Liver (tissue), 10 donors: ENCODE measurements at places on chromosomes 3 and 15. TPM values are rescaled to one million over a fixed set of nuclear protein-coding genes. Genes with fewer than 3 reads are reported as not detected.

- H3K27ac ChIP-seq, result no peak overlapping the region
- no peak for DNase-seq
- H3K27me3 ChIP-seq, result no peaks in the 10 kb centered on the region
- no peak overlapping the region for H3K4me3 ChIP-seq
Observed at GRCh38 chr3:37588758-37589157, 272.9 kb upstream of the CTDSPL start.

DNA sequence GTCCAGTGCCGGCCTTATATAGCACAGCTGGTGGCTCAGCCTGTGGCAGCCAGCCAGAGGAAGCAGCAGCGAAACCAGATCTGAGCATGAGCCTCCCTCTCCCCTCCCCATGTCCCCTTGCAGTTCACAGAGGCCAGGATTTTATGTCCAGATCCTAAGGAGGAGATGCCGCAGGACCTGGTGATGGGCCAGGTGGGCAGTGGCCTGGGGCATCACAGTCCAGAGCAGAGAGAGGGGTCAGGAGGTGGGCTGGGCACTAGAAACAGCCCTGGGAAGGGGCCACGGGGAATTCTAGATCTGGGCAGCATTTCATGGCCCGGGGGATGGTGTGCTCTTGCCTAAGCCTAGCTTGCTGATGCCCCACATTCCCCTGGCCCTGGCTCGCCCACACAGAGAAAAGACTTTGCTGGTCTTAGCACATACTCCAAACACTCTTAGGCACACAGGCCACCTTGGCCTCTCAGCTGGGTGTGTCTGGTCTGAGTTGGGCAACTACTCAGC, 259 bp upstream of the CILP start:
- H3K4me1 ChIP-seq, result no peaks in the 10 kb centered on the region
- H3K27me3 ChIP-seq, result no peaks in the 10 kb centered on the region

The CAV3 gene
- total RNA-seq, result not detected

The DISP2 gene
- under 0.01 TPM for total RNA-seq

The SLC6A20 gene
- 0.08 TPM for total RNA-seq

The PLA2G4F gene
- not detected for total RNA-seq

DNA sequence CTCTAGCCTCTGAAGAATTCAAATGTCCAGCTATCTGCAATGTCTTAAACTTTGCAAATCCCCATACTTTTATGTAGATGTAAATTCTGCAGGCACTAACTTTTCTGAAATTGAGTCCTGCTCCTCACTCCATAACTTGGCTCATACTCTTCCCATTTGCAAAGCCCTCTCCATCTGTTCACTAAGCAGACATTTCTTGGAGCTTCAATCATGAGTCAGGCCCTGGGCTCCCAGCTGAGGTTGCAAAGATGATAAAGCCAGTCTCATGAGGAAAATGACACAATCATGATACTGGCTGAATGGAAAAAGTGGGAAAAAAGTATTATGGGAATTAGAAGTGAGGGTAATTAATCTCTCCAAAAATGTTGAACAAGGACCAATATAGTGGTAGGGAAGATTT, 507.6 kb downstream of the NR2F2 start:
- H3K27ac ChIP-seq, result no peak overlapping the region
- no peak for DNase-seq
- no peaks in the 10 kb centered on the region for H3K27me3 ChIP-seq
- no peaks in the 10 kb centered on the region for H3K36me3 ChIP-seq
- H3K4me3 ChIP-seq, result no peak overlapping the region

GRCh38 chr3:85539232-85539631, 580.4 kb downstream of the CADM2 start:
- H3K36me3 ChIP-seq, result no peaks in the 10 kb centered on the region
- H3K27me3 ChIP-seq, result no peaks in the 10 kb centered on the region
- no peak for DNase-seq
- H3K4me1 ChIP-seq, result peaks cover 2% of the 10 kb centered on the region

The HRG gene
- total RNA-seq, result 139 TPM

DNA sequence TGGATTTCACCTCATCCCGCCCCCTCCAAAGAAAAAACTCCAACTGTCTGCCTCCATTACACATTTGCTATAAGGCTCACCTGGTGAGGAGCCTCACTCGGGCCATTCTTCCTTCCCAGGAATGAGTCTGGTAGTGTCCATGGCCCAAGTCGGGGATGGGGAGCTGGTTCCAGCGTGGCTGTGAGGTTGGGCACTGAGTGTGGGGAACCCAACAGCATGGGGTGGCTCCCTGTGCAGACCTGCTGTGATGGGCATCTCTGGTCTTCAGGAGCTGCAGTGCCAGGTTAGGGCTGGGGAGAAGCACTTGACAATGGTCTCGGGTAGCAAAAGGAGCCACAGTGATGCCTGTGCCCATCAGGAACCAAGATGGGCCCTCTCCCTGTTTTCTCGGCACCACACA, 39.2 kb downstream of the TMEM158 start:
- H3K27ac ChIP-seq, result no peak overlapping the region
- H3K4me1 ChIP-seq, result peaks cover 2% of the 10 kb centered on the region
- no peak for DNase-seq
- no peaks in the 10 kb centered on the region for H3K36me3 ChIP-seq
- no peak overlapping the region for H3K4me3 ChIP-seq

The HGD gene
- 83.5 TPM for total RNA-seq

The OSTN gene
- total RNA-seq, result not detected

DNA sequence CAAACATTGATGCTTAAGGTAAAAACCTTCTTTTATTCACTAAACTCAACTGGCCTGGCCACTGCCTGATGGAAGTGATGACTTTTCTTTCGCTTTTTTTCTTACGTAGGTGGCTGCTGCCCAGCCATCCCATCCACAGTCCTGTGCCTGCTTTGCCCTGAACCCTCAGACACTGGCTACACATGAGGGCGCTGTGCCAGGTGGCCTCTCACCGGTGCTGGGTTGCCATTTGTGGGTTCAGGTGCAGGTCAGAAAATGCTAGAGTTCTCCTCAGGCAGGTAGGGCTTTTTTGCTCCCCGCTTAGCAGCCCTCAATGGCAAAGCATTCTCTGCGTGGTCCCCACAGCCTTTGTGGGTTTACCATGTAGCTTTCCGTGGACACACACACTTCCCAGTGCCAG, 88.3 kb upstream of the PRR23E start:
- H3K36me3 ChIP-seq, result no peaks in the 10 kb centered on the region
- no peak overlapping the region for H3K27ac ChIP-seq
- no peak overlapping the region for H3K4me3 ChIP-seq

- DNase-seq, result no peak
- H3K27ac ChIP-seq, result no peak overlapping the region
- no peaks in the 10 kb centered on the region for H3K36me3 ChIP-seq
- H3K4me3 ChIP-seq, result no peak overlapping the region
- no peaks in the 10 kb centered on the region for H3K27me3 ChIP-seq
- H3K4me1 ChIP-seq, result no peaks in the 10 kb centered on the region
Observed at GRCh38 chr3:193085655-193086054, 155.4 kb upstream of the PLAAT1 start.

- H3K36me3 ChIP-seq, result no peaks in the 10 kb centered on the region
- no peak overlapping the region for H3K27ac ChIP-seq
- H3K4me3 ChIP-seq, result no peak overlapping the region
Observed at GRCh38 chr3:115638991-115639390, 15.7 kb downstream of the GAP43 start.

DNA sequence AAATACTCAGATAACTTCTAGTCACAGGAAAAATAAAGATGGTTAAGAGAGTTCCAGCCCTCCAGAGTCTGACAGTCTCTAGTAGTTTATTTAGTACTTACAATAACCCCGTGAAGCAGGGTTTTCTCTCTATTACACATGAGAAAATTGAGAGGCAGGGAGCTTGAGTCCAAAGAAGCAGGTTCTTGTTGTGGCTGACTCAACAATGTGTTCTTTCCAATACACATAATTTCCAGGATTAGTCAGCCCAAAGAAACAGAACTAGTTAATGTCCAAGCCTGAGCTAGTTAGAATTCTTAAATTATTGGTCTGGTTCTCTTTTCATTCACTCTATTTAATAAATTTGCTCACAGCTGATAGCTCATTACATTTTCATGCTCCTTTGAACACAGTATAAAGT, 49.9 kb downstream of the ALDH1A2 start:
- no peaks in the 10 kb centered on the region for H3K27me3 ChIP-seq
- no peaks in the 10 kb centered on the region for H3K4me1 ChIP-seq
- no peaks in the 10 kb centered on the region for H3K36me3 ChIP-seq
- no peak overlapping the region for H3K27ac ChIP-seq

GRCh38 chr3:122458992-122459391, 43.1 kb upstream of the WDR5B start:
- peak overlapping the region; percentile 61 for H3K27ac ChIP-seq
- no peaks in the 10 kb centered on the region for H3K36me3 ChIP-seq
- DNase-seq, result no peak
- no peak overlapping the region for H3K4me3 ChIP-seq

The IGSF11 gene
- not detected for total RNA-seq

- peak overlapping the region; percentile 51 for H3K4me3 ChIP-seq
- H3K27ac ChIP-seq, result no peak overlapping the region
- no peaks in the 10 kb centered on the region for H3K36me3 ChIP-seq
- no peaks in the 10 kb centered on the region for H3K27me3 ChIP-seq
- peaks cover 5% of the 10 kb centered on the region for H3K4me1 ChIP-seq
Observed at GRCh38 chr3:114152519-114153151, 26.2 kb downstream of the DRD3 start.

The SLC24A5 gene
- total RNA-seq, result not detected

- DNase-seq, result no peak
- no peaks in the 10 kb centered on the region for H3K4me1 ChIP-seq
- H3K4me3 ChIP-seq, result no peak overlapping the region
- H3K36me3 ChIP-seq, result no peaks in the 10 kb centered on the region
- H3K27ac ChIP-seq, result no peak overlapping the region
- no peaks in the 10 kb centered on the region for H3K27me3 ChIP-seq
Observed at GRCh38 chr3:43727930-43728329, 37.2 kb downstream of the ABHD5 start.
